AG08395 (cell line): ENCODE measurements at places on chromosomes 2 and 18.
A peak's percentile ranks its signal among the peaks of the same experiment; 100 is the strongest.

- DNase-seq, result no peak
These were observed 230.5 kb downstream of the ZNF521 start for GRCh38 chr18:25121442-25121841.

DNA sequence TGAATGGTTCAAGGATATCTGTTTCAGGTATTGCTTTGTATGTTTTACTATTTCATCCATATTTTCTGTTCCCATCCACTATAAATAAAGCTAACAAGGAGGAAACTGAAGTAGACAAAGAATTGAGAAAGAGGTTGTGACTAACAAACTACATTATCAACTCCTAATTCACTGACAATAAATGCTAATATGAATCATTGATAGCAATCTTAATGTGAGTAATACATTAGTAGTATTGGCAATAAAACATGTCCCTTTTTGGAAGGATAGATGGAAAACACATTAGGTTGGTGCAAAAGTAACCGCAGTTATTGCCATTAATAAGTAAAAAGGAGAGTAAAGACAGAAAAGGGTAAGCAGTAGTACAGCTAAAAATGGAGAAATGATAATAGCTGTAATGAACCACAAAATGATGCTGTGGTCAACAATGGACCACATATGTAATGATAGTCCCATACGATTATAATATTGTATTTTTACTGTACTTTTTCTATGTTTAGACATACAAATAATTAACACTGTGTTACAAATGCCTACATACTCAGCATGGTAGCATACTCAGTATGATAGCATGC is 104.7 kb downstream of the THADA start:
- no peak for DNase-seq

GRCh38 chr2:46886268-46887027 is 29.2 kb downstream of the MCFD2 start:
- DNase-seq, result no peak

GRCh38 chr2:177078855-177079254 is 133.7 kb upstream of the HNRNPA3 start:
- no peak for DNase-seq

DNA sequence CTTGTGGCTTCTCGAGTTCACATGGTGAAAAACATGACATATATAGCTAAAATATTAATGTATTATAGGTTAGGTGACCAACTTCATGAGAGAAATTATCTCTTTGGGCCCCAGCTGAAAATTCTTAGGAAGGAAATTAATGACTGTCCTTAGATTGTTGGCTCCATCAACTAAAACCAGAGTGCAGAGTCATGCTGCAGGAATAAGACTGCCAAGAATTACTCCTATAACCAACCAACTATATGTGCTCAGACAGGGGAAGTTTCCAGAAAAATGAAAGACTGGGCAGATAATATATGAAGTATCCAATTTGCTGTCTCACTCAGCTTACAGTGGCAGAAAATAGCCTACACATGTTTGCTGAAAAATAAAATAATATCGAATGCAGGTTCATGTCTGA is 71.0 kb upstream of the TMEFF2 start:
- peak; percentile 3 for DNase-seq

GRCh38 chr2:99675130-99675661 is 185.4 kb upstream of the REV1 start:
- DNase-seq, result no peak

GRCh38 chr2:11683476-11683875 is 13.5 kb upstream of the NTSR2 start:
- DNase-seq, result no peak

DNA sequence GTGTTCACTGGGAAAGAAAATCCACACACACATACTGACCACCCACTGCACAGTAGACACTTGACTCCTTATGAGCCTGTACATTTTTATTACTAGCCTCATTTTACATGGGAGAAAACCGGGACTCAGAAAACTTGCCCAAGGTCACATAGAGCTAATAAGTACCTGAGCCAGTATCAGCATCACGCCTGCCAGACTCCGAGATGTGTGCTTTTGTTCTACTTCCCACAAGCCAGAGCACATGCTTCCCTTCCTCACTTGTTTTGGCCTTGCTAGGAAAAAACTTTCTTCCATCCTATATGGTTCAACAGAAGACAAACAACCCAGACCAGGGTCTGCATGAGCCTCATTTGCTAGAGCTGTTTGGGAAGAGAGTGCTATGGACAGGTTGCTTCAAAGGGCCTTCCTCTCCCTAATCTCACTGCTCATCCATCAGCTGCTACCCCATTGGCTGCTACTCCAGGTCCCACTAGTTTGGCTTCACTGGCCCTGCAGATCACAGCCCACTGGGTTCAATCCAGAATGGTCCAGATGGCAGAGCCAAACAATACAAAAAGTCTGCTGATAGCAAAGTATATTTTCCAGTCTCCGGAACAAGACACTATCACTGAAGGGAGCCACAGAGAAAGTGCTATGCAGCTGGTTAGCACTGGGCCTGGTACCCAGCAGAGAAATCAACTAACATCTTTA is 63.9 kb downstream of the STK39 start:
- no peak for DNase-seq

- no peak for DNase-seq
These were observed 58.0 kb downstream of the FAM168B start for GRCh38 chr2:131035112-131035825.

GRCh38 chr2:139031722-139032121 is 251.5 kb upstream of the NXPH2 start:
- no peak for DNase-seq

DNA sequence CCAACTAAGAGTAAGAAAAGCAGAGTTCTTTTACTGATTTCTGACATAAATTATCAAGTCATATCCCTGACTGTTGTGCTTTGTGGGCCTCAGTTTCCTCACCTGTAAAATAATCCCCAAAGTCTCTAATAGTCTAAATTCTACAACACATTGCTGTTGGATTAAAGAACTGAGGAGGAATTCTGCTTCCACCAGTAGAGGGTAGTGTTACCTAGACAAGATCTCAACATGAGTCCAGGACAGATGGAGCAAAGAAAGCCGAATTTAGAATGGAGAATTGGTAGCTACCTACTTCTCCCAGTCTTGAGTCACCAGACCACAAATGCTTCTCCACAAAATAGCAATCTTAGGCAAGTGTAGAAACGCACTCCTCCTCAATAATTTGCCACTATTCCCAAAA is 462.5 kb upstream of the FSHR start:
- no peak for DNase-seq

GRCh38 chr18:61908661-61909060 is 15.9 kb upstream of the RNF152 start:
- no peak for DNase-seq

DNA sequence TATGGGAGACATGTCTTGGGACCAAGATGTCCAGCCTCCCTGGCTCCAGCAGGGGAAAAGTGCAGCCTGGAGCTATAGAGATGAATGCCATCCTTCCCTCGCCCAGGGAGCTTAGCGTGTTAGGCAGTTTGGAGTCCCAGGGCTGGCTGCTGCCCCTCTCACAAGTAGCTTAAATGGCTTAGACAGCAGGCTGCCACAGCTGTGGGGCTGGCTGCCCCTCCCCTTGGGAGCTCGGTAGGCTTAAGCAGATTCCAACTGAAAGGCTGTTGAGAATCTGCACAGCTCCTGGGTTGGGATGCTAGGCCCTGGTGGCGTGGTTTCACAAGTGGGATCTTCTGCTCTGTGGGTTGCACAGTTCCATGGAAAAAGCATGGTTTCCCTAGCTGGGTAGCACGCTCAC is 940.5 kb upstream of the DDX18 start:
- DNase-seq, result no peak

DNA sequence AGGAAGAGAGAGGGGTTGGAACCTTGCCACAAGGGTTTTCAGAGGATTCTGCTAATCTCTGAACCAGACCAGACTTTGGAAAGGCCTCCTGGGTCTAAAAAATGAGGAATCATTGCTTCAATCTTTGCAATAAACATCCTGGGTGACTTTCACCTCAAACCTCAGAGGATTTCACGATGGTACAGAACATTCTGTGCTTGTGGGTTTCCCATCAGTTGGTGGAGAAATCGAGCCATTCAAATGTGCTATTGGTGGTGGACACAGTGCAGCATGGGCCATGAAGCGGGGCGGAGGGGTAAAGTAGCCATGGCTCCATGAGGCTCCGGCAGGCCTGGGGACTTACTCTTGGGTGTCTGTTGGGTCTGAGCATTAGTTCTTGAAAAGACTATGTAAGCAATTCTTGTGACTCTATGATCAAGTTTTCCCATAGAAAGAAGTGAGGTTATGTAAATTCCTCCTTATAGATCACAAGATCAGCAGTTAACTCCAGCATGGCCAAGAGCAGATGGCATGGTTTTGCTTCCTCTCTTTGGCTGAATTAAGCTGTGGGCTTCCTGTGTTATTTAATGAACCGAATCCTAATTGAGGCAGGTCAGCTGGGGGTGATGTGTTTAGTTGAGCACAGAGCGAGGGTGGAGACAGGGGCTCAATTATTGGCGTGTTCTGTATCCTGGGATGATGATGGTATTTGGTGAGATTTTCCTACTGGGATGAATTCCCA is 1.9 kb upstream of the IL1R2 start:
- DNase-seq, result no peak

DNA sequence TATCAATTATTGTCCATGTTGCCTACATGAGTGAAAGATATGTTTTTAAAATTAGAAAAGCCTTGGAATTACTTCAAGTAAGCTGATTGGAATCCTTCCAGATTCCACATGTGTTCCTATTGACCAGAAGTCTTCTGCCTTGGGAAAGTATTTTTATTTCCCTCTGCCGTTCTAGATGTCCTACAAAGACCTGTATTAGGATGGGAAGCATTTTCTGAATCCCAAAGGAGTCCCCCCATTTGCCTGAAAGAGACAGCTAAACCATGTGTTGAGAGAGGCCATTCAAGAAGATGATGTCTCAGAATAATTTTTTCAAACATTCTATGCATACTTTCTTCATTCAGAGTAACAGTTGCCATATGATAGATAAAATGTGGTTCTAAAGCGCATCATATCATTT is 19.0 kb upstream of the MYO1B start:
- DNase-seq, result no peak

DNA sequence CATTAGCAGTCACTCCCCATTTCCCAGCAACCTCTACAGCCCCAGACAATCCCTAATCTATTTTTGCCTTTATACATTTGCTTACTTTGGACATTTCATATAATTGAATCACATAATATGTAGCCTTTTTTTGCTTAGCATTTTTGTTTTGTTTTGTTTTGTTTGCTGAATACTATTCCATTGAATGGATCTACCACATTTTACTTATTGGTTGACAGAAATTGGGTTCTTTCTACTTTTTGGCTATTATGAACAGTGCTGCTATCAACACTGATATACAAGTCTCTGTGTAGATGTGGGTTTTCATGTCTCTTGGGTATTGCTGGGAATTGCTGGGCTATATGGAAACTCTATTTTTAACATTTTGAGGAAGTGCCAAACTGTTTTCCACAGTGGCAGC is 7.6 kb downstream of the PTPN18 start:
- no peak for DNase-seq

DNA sequence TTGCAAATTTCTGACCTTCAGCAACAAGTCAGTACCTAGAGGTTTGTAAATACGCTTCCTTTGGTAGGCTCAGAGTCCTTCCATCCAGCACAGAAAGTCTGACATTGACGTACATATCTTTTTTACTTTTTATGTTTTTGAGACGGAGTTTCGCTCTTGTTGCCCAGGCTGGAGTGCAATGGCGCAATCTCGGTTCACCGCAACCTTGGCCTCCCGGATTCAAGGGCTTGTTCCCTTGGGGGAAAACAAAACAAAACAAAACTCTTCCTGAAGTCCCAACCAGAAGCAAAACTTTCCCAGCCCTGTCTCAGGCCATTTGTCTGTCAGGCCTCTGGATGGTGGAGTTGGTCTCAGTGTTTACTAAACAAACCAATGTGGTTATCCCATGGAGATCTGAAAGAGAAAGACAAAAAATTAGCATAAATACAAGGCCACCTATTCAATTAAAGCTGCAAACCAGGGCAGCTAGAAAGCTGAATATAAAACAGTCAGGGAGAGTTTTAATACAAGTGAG is 29.6 kb upstream of the ATL2 start:
- no peak for DNase-seq

DNA sequence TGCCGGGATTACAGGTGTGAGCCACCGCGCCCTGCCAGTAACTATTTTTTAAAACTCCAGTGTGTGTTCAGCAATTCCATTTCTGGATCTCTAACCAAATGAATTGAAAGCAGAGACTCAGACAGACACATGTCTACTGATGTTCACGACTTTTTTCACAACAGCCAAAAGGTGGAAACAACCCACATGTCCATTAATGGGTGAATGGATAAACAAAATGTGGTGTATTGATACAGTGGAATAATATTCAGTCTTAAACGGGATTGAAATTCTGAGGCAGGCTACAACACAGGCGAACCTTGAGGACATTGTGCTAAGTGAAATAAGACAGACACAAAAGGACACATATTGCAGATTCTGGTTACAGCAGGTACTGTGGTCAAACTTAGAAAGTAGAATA is 55.0 kb downstream of the DDX1 start:
- DNase-seq, result no peak

DNA sequence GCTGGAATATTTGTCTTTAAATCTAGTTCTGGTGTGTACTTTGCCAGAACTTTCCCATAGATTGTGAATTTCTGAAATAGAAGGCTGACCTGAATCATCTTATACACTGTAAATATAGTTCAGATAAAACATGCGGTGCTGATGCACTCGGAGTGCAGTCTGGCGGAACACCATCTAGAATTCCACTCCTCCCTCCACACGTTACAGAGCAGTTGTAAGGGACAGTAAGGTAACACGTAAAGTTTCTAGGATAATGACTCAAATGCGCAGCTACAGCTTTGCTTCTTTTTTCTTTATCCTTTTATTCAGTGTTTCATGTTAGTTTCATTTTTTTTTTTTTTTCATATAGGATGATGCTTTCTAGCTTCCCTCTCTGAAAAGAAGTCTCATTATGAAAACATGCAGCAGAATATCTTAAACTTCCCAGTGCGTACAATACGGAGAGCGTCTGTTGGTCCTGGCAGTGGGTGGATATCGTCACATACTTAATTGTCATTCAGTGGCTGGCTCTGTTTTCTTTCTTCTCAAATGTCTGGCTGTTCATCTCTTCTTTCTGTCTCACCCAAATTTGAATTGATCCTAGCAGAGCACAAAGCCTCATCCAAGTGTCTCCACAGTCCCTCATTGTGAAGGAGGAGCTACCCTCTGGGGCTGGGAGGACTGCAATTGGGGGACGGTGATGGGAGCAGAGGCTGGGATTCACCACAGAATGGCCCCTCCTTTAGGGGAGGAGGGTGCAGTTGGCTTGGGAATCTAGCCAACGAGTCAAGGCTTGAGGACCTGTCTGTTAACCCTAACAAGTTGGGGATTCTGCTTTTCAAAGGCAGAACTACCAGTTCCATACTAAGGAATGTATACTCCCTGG is 138.8 kb downstream of the MYT1L start:
- DNase-seq, result no peak

GRCh38 chr2:96207073-96207773 is 1.4 kb downstream of the STARD7 start:
- DNase-seq, result no peak
